Ovary (tissue), 10 donors: ENCODE measurements at places on chromosomes 4 and X. TPM values are rescaled to one million over a fixed set of nuclear protein-coding genes. Genes with fewer than 3 reads are reported as not detected.

Gene FGA
- 6.3 TPM for total RNA-seq

Gene DCAF8L2
- 1.1 TPM for total RNA-seq

Gene APLN
- total RNA-seq = 1.5 TPM

Gene MAGIX
- 2.0 TPM for total RNA-seq

Gene CXCL9
- total RNA-seq = not detected

Gene MAGEA4
- total RNA-seq = not detected

Gene IL9R
- total RNA-seq = 0.12 TPM

Gene CXCR3
- total RNA-seq = 0.34 TPM

Gene PDGFRA
- total RNA-seq = 736 TPM

DNA sequence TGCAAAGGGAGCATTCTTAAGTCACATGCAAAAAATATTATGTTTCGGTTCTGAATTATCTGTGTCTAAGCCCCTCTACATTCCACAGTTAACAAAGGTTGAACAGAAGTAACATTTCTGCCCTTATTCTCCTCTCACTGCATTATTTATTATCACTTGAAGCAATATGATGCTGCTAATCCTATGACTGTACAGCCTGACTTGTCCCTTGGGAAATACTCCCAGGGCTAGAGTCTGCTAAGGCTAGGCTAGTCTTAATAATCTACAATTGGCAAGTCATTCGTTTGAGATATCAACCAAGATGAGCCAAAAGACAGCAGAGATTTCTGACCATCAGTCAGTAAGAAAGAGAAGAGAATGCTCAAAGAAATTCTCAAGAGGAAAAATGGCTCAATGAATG is 226.9 kb upstream of the HCCS start:
- no peak overlapping the region for H3K4me3 ChIP-seq
- no peaks in the 10 kb centered on the region for H3K27me3 ChIP-seq
- H3K36me3 ChIP-seq = no peaks in the 10 kb centered on the region
- no peak overlapping the region for H3K27ac ChIP-seq
- H3K4me1 ChIP-seq = no peaks in the 10 kb centered on the region
- DNase-seq = no peak

DNA sequence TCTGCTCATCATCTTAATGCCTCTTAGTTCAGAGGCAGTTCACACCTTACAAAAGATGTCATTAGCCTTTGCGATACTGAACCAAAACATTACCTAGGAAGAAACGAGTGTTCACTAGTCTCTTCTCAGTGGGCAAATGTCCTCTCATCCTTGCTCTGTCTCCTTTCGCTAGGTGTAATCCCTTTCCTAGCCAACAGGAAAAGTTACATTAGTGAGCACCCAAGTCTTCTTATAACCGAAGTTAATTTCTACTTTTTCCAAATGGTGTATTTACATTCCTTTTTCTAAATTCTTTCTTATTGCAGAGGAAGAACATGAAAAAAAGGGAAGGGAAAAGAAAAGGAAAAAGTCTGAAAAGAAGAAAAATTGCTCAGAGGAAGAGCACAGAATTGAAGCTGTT is 46.9 kb downstream of the SMIM31 start:
- H3K27me3 ChIP-seq = no peaks in the 10 kb centered on the region
- no peaks in the 10 kb centered on the region for H3K4me1 ChIP-seq
- no peak overlapping the region for H3K27ac ChIP-seq
- no peaks in the 10 kb centered on the region for H3K36me3 ChIP-seq
- no peak overlapping the region for H3K4me3 ChIP-seq

DNA sequence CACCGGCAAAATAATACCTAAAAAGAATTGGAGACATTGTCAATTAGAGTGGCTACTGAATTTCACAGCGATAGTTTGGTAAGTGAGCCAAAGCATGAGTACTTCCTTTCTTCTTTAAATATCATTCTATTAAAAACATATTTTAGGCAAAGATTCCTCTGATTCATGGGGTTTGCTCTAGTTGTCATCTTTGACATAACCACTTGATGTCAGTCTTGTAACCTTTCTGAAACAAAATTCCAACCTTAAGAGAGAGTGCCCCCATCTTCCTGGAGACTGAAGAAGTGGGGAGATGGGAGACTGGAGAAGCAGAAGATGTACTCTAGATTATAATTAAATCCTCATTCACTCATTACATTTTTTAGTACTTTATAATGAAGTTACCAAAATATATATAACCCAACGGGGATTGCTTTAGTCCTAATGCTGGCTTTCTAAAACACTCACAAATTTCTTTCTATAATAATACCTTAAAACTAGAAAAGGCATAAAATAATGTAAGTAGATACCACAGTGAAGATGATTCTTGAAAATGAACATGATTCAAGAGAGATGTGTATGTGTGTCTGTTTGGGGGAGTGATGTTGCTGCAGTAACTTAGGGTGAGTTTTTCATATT is 96.4 kb downstream of the EMCN start:
- H3K27ac ChIP-seq = no peak overlapping the region
- no peak for DNase-seq
- H3K4me3 ChIP-seq = no peak overlapping the region
- H3K27me3 ChIP-seq = no peaks in the 10 kb centered on the region

DNA sequence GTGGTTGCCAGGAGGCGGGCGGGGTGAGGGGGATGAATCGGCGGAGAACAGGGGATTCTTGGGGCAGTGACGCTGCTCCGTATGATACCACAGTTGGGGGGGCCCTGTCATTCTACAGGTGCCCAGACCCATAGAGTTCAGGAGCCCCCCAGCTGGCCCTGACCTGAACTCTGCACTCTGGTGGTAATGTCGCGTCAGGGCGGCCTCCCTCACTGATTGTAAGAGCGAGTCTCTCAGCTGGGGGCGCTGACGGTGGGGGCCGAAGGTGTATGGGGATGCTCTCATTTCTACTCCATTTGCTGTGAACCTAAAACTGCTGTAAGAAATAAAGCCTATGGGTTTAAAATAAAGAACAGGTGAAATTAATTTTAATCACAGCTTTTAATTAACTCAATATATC is 91.8 kb upstream of the PSAPL1 start:
- no peaks in the 10 kb centered on the region for H3K36me3 ChIP-seq
- no peak overlapping the region for H3K27ac ChIP-seq
- peaks cover 6% of the 10 kb centered on the region for H3K4me1 ChIP-seq
- no peak overlapping the region for H3K4me3 ChIP-seq

DNA sequence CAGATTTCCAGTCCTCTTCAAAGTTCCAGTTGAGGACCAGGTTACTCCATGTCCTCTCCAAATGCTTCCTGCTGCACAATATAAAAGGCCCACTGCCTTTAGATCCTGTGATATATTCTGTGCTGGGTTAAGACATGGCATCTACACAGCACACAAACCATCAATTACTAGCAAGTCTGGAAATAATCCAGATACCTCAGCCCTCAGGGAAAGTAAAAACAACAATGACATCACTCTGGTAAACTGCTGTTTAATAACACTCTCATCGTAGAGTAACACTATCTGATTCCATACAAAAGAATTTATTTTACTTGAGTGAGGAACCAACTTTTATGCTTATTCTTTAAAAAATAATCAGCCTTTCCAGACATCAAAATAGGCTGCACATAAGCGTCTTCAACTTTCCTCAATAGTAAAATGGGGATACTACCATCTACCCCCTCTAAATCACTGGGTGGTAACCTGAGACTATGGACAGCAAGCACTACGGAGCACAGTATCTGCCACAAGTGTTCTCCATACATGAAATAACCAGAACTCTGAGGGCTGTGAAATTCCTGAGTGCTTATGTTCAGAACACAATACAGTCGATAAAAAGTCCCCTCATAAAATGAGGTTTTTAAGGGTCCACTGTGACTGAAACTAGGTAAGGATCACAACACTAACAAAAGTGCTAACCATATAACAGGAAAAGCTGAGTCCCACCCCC is 53.4 kb downstream of the ABCG2 start:
- H3K27me3 ChIP-seq = no peaks in the 10 kb centered on the region
- no peak for DNase-seq
- no peak overlapping the region for H3K27ac ChIP-seq
- no peaks in the 10 kb centered on the region for H3K4me1 ChIP-seq

DNA sequence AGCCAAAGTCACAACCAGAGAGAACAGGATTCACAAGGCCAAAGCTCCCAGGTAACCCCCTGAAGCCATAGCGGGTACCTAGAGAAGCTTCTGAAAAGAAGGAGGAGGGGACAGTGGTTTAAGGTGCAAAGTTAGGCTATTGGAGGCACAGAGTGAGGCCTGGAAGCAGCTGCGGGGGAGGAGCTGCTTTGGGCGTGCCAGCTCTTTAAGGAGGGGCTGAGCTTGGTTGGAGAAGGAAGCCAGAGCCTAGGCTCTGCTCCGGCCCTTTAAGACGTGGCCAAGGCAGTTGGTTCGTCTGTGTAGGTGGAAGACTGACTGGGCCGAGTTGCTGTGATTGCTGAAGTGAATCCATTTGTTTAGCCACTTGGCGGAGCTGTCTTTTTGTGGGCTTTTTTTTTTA is 1.5 kb downstream of the KLF8 start:
- peaks cover 2% of the 10 kb centered on the region for H3K4me1 ChIP-seq
- no peaks in the 10 kb centered on the region for H3K27me3 ChIP-seq
- peak overlapping the region; percentile 53 for H3K4me3 ChIP-seq
- no peaks in the 10 kb centered on the region for H3K36me3 ChIP-seq
- H3K27ac ChIP-seq = peak overlapping the region; percentile 64
- peak; percentile 66 for DNase-seq

- H3K4me1 ChIP-seq = no peaks in the 10 kb centered on the region
- no peak overlapping the region for H3K27ac ChIP-seq
- no peaks in the 10 kb centered on the region for H3K36me3 ChIP-seq
- DNase-seq = no peak
- H3K27me3 ChIP-seq = no peaks in the 10 kb centered on the region
- H3K4me3 ChIP-seq = no peak overlapping the region
Observed at GRCh38 chrX:109943092-109943739, 59.7 kb upstream of the TMEM164 start.

GRCh38 chr4:154490234-154490582 is 1.4 kb downstream of the DCHS2 start:
- no peaks in the 10 kb centered on the region for H3K36me3 ChIP-seq
- H3K27ac ChIP-seq = no peak overlapping the region
- DNase-seq = no peak
- peaks cover 8% of the 10 kb centered on the region for H3K4me1 ChIP-seq
- peak overlapping the region; percentile 49 for H3K4me3 ChIP-seq

GRCh38 chr4:158190718-158191117 is 17.9 kb upstream of the GASK1B start:
- H3K4me3 ChIP-seq = no peak overlapping the region
- no peaks in the 10 kb centered on the region for H3K27me3 ChIP-seq
- H3K27ac ChIP-seq = no peak overlapping the region
- no peak for DNase-seq
- H3K36me3 ChIP-seq = no peaks in the 10 kb centered on the region

DNA sequence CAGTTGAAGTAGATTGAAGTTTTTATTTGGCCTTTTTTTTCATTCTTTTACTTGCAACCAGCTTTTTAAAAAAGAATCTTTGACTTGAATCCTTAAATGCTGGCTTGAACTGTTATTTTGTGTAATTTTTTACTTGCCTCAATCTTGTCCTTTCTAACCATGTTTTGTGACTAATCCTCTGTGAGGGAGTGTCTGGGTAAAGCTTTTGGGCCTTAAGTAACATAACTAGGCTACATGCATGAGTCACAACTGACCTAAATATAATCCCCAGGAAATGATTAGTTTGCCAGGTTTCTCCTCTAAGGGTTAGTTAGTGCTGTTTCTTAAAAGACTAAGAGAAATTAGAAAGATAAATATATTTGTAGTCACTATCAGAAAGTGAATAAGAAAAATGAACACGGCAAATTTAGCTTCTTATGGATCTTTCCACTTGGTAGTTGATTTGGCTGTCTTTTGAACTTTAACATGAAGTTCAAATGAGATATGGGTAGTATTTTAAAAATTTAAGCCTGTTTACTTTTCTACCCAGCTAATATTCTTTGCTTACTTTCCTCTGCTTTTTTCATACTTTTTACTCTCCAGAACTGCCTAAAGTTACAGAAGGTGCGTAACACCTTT is 13.0 kb downstream of the EXOC1 start:
- peak overlapping the region; percentile 15 for H3K27ac ChIP-seq
- H3K27me3 ChIP-seq = no peaks in the 10 kb centered on the region
- H3K4me1 ChIP-seq = no peaks in the 10 kb centered on the region
- no peak for DNase-seq

DNA sequence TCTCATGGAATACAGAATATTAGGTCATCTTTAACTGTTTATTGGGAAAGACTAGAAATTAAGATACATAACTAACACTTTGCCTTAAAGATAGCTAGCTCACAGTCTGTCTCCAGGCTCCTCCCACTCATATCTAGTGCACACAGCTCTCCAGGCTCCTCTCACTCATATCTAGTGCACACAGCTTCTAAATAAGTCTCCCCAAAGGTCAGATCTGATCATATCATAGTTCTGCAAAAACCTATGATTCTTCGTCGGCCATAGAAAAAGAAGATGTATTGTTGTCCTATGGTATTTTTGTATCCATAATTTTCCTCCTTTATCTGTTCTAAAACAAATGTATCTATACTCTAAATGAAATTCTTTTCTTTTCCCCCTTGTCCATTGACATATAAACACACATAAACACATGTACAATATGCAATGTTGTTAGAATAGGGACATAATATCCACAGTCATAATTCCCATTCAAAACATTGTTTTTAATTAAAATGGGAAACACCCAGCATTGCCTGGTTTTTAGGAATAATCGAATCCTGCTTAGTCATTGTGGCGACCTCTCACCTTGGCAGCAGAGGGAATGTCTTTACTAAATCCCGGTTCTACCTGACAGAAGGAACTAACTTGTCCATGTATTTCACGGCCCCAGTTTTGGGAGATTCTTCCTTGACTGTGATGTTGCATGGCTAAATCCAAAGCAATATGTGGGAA is 1282.0 kb downstream of the PCDH7 start:
- no peaks in the 10 kb centered on the region for H3K27me3 ChIP-seq
- DNase-seq = no peak
- H3K36me3 ChIP-seq = no peaks in the 10 kb centered on the region
- H3K27ac ChIP-seq = no peak overlapping the region
- H3K4me1 ChIP-seq = no peaks in the 10 kb centered on the region

GRCh38 chr4:26052663-26053541 is 138.9 kb downstream of the SMIM20 start:
- no peak for DNase-seq
- H3K36me3 ChIP-seq = no peaks in the 10 kb centered on the region
- H3K27me3 ChIP-seq = no peaks in the 10 kb centered on the region
- peaks cover 8% of the 10 kb centered on the region for H3K4me1 ChIP-seq
- no peak overlapping the region for H3K4me3 ChIP-seq

- H3K27ac ChIP-seq = no peak overlapping the region
- no peak for DNase-seq
- no peaks in the 10 kb centered on the region for H3K27me3 ChIP-seq
- no peak overlapping the region for H3K4me3 ChIP-seq
- no peaks in the 10 kb centered on the region for H3K36me3 ChIP-seq
Observed at GRCh38 chr4:42632653-42633382, 24.1 kb downstream of the ATP8A1 start.

- H3K4me3 ChIP-seq = no peak overlapping the region
- H3K36me3 ChIP-seq = no peaks in the 10 kb centered on the region
- no peak for DNase-seq
- no peaks in the 10 kb centered on the region for H3K4me1 ChIP-seq
- no peaks in the 10 kb centered on the region for H3K27me3 ChIP-seq
- H3K27ac ChIP-seq = no peak overlapping the region
Observed at GRCh38 chr4:110108422-110108821, 90.0 kb downstream of the ELOVL6 start.

GRCh38 chr4:70239884-70240591 is 2.4 kb upstream of the CSN3 start:
- H3K4me1 ChIP-seq = no peaks in the 10 kb centered on the region
- no peaks in the 10 kb centered on the region for H3K27me3 ChIP-seq
- H3K36me3 ChIP-seq = no peaks in the 10 kb centered on the region
- no peak overlapping the region for H3K4me3 ChIP-seq
- no peak for DNase-seq
- no peak overlapping the region for H3K27ac ChIP-seq

- DNase-seq = no peak
- H3K27ac ChIP-seq = no peak overlapping the region
Observed at GRCh38 chr4:25551605-25552004, 104.0 kb upstream of the SLC34A2 start.
